ENCODE measurements at places on chromosomes 4 and X.

DNA sequence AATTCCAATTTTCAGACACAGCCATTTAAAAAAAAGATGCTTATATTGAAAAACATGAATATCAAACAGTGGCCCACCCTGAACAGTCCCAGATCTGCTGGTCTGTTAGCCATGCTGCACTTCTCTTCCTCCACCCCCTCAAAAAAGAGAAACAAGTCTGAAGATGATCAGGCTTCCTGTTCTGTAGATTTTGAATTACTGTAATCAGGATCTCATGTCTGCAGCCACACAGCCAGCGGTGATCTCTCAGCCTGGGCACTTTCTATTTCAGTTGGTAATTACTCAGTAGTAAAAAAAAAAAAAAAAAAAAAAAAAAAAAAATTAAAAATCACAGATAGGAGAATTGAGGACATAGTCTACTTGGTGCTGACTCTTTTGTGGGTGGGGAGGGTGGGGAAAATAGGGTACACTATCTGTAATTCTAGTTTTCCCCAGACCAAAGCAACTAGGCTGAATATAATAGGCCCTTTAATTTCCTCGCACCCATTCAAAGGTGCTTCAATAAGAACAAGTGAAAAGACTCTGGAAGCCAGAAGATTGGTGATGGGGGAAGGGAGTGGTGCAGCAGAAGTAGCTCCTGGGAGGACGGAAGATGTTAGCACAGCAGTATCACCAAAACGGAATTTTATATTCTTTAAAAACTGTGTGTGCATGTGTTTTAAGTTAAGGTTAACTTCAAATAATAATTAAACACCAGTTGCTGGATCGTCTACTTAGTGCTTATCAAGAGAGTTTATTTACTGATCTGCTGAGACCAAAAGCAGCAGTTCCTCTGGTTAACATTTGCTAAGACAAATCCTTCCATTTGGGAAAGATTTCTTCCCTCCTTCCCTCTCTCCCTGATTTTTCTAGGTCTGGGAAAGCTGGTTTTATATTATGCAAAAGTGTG is 47.0 kb downstream of the SPRY1 start:
- ATAC-seq: peak; percentile 27

DNA sequence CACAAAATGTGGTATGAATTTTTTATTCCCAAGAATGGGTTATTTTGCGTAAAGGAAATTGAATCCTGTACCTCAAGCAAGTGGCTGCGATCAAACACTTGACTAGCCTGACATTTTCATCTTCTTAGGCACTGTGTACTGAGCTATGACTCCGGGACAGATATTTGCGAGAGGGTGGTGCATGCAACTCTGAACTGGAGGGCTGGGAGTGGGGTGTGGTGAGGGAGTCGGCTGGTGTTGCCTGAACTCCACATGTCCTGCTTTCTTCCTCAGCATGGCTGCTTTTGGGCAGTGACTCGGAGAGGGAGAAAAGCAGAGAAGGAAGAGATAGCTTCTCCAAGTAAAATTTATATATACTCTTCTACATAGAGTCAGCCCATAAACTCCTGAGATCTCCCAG is 68.5 kb upstream of the GATB start:
- peak; percentile 62 for ATAC-seq

DNA sequence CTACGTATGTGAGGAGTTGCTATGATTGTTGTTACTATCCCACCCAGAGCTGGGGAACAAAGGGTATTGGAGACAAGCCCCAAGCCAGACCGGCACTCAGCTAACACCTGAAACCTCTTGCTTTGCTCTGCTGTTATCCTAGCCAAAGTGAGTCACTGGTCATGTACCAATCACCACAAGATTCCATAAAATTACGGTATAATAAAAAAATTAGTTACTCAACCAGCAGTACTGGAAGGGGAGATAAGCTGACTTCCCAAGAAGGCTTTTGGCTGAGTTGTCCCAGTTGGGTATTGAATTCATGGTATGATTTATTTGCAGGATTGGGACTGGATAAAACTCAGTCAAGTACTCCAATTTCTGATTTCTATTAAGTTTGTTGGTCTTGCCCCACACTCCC is 5.3 kb downstream of the EDA2R start:
- ATAC-seq: peak; percentile 11

DNA sequence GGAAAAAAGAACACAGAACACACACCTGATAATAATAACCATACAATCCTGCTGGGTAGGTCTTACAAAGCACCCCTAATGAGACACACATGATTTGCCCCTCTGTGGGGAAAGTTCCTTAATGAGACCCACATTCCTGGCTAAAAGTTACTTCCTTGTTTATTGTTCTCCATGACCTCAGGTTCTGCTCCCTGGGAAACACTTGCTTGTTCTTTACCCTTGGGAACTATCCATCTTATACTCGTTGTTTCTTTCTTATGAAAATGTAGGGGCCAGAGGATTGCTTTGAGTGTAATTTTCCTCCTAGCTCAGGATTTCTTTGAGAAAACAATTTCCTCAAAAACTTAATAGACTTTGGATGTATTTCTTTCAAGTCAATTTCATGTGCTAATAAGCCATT is 52.1 kb upstream of the PCDH10 start:
- ATAC-seq: no peak

GRCh38 chr4:2843941-2844584 is 419 bp downstream of the ADD1 start:
- peak; percentile 59 for ATAC-seq

DNA sequence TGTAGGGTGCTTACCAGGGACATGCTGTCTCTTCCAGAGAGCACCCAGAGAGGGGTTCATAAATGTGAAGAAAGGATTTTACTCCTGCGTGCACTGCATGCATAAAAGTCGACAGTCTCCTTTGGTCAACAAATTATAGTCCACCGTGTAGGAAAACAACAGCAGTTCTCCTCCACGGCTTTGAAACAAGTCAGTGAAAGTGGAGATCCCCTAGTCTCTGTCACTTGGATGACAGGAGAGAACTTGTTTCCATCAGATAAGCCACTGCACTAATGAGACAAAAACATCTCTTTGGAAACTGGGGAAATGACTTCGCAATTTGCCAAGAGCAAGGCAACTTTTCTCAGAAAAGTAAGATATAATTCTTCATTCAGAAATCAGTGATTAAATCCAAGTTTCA is 9.7 kb downstream of the UNC5C start:
- no peak for ATAC-seq

DNA sequence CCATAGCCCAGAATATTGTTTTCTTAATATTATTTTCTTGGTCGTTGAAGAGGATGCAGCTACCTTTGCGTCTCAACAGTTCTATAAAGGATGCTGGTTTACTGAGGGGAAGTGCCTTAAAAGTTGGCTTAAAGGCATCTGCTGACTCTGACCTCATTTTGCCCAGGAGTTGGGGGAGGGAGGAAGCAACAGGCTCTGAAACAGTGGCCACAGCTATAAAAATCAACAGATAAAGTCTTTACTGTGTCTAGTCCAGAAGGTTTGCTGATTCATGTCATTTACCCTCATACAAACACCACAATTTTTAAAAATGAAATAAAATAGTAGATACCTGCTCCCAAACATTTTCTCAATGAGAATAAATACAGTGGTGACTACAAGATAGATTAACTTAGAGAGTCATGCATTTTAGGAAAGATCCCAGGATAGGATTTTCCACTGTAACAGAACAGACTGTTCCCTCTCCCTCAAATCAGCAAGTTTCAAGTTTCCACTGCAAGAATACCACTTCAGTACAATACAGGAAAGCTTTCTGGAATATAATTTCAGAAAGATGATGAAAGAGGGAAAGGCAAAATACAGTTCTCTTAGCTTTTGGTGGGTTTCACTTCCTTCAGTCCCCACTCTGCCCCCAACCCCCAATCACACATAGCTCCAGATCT is 1.9 kb downstream of the PHKA1 start:
- no peak for ATAC-seq

DNA sequence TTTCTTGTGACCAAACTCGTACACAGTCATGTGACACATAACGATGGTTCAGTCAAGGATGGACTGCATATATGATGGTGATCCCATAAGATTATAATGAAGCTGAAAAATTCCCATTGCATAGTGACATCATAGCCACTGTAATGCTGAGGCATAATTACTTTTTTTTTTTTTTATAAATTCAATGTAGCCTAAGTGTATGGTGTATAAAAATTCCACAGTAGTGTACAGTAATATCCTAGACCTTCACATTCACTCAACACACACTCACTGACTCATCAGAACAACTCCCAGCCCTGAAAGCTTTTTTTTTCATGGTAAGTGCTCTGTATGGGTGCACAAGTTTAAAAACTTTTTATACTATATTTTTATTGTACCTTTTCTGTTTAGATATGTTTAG is 105.0 kb downstream of the AREG start:
- no peak for ATAC-seq
